Pancreas (tissue), 10 donors: ENCODE measurements at places on chromosomes 13 and 19. TPM values are rescaled to one million over a fixed set of nuclear protein-coding genes. Genes with fewer than 3 reads are reported as not detected.

DNA sequence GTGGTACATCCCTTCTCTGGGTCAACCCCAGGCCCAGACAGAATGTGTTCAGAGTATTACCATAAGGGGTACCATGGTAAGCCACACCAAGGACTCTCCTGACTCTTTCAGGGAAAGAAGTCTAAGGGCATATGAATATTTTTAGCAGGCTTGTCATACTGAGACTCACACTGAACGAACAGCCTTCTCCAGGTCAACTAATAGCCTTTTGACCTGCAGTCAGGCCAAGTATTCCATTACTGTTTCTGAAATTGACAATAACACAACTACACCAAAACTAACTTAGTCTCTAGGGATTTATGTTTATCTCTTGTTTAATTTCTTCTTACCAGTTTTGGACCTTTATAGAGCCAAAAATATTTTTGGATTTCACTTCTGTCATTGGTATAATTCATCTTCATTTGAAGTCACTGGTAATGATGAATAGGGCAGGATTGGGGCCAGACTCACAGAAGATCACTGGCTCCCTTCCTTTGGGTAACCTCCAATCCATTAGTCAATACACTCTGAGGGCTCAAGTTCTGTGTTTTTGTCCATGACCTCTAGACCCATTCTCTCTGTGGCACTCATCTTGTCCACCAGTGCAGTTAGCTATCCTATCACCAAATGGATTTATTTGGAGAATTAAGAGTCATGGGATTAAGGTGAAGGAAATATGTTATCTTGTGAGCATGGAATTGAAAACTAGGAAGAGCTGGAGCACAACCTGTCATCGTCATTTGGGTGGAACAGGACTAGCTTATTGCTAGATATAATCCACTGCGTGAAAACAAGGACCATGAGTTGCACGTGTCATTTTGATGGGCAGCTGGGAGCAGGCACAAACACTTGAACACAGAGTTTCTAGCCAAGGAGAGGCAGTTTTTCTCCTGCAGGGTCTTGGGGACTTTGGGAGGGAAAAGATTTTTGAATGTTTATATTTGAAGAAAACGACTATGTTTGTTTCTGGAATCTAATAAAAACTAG lies 313.3 kb downstream of the DCLK1 start:
- no peak for DNase-seq

GRCh38 chr19:49875857-49876421 lies 1.2 kb downstream of the AKT1S1 start:
- DNase-seq, result peak; percentile 84

DNA sequence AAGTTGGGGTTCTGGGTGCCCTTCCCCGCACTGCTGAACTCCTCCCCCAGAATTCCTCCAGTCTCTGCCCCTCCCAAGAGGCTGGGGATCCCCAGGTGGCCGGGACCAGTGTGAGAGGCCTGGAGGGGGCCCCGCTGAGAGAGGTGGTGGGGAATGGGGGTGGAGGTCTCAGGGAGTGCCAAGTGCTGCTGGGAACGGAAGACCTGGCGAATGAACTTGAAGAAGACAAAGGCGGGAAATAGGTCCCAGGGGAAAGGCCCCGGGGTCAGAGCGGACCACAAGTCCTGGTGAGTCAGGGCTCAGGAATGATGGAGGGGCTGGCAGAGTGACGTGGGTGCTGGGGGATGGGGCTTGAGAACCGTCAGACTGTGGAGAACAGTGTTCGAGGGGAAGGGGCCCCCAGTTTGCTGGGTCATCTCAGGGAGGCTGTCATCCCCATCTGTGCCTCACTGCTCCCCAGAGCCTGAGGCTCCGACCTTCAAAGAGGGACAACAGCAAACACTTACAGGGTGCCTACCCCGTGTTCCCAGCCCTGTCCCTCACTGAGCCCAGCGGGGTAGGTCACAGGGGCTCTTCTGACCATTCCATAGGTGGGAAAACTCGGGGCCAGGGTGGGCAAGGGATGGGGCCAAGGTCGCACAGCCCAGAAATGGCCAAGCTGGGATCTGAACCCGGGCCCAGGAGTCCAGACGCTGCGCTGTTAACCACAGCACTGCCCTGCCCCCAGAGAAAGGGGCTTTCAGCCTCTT lies 16.0 kb upstream of the SEMA6B start:
- DNase-seq, result no peak

GRCh38 chr19:53462861-53463260 lies 4.7 kb upstream of the ZNF813 start:
- DNase-seq, result no peak

GRCh38 chr19:3257071-3257470 lies 32.6 kb downstream of the CELF5 start:
- DNase-seq, result no peak

GRCh38 chr13:24013189-24013588 lies 115.9 kb upstream of the C1QTNF9B start:
- no peak for DNase-seq

- DNase-seq, result no peak
Measured at GRCh38 chr13:112928020-112928971, 40.7 kb upstream of the MCF2L start.

DNA sequence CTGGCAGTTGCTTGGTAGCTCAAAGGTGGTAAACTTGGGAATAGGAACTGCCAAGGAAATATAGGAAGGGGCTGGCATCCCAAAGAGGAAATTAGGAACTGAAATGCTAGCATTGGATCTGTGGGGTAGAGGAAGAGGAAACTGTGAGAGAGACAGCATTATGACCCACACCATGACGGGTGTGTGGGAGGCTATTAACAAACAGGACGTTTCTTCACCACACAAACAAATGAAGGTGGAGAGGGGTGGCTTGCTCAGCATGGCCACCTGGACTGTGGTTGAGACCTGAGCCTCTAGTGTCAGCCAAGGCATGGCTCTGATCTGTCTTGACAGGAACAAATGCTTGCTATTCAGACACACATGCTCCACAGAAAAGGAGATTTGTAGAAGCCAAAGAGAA lies 178.2 kb downstream of the B3GLCT start:
- DNase-seq, result no peak

- no peak for DNase-seq
Measured at GRCh38 chr19:10339380-10339960, at the start of gene ICAM3. ICAM3 (minus strand) TSS chr19:10339624; CDS start chr19:10339614, 10 bp downstream.

GRCh38 chr13:106110241-106110855 lies 425.1 kb downstream of the EFNB2 start:
- DNase-seq, result no peak

DNA sequence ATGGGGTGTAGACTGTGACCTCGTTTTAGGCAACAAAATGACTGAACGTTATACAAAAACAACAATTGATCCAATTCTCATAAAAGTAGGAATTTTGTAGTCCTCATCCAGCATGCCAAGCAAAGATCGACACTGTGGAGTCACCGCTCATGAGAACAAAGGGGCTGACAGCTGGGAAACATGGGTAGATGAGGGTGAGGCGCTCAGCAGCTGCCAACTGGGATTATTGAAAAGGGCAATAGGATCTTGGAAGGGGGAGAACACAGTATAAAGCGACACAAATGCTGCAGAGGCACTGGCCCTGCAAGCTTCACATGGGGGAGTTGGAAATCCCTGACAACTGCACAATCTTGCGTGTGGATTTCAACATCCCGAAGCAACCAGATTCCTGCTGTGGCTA lies 5.4 kb upstream of the ZNF765 start:
- DNase-seq, result no peak

GRCh38 chr19:16714702-16715287 lies 4.9 kb upstream of the NWD1 start:
- DNase-seq, result no peak

DNA sequence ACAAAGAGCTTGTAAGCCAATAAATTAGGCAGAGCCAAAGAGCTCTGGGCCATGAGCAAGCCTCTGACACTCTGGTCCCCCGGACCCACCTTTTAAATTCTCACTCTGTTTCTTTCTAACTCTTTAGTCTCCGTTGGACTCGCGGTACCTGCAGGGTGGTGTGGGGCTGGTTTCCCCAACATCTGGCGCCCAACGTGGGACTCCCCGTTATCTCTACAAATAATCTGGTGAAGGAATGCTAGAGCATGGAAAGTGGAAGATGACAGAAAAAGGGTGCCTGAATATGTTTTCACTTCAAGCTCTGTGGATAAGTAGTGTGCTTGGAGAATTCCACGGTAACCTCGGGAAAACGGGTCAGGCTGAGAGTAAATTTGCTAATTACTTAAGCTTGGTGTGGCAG lies 36.5 kb upstream of the CYP2B6 start:
- no peak for DNase-seq

DNA sequence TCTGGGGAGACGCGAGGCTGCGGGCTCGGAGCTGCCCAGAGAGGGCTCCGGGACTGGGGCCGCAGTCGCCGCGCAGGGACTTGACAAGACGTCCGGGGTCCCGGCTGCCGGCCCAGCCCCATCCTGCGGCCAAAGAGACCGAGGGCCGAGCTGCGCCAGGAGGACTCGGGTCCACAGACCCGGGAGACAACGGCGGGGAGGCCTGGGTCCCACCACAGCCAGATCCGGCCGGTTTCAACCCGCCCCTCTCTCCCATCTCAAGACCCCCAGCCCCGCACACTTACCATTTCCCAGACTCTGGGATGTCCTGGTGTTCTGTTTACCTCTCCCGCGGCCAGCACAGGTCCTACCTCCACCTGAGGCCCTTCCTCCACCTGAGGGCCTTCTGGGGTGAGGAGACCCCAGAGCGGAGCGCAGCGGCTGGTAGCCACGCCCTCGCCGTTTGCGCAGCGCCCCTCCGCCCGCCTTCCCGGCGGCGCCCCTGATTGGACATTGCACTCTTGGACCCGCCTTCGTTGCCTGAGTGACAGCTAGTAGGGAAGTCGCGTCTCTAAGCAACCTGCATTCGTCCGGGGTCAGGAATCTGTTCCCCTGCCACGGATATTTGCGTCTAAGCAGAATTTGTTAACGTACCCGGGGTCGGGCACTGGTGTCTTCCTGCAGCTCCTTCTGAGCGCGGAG lies at the start of gene ZNF709:
ZNF709 (minus strand) TSS at position 446 of the 681 bp plus-strand sequence; CDS start at position 287, 159 bp downstream.
- peak; percentile 87 for DNase-seq

- DNase-seq, result no peak
Measured at GRCh38 chr19:45305007-45305406, 17.7 kb downstream of the CKM start.

DNA sequence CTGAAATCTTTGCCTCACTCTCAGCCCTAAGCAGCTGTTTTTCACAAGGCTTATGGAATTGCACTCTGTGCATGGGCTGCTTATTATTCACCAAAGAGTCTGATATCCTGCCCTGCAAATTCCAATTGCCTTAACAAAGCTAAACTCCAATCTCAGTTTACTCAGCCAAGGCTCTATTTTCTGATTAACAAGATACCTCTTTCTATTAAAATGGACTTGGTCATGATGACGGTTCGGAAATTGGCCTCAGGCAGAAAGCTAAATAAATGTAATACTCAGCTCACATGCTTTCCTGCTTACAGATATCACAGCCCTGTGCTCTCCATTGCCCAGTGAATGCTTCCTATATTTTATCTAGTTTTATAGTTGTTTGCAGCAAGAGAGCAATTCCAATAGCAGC lies 1270.8 kb downstream of the PCDH9 start:
- DNase-seq, result no peak

- DNase-seq, result no peak
Measured at GRCh38 chr13:113930671-113931637, 42.9 kb downstream of the C13orf46 start.

DNA sequence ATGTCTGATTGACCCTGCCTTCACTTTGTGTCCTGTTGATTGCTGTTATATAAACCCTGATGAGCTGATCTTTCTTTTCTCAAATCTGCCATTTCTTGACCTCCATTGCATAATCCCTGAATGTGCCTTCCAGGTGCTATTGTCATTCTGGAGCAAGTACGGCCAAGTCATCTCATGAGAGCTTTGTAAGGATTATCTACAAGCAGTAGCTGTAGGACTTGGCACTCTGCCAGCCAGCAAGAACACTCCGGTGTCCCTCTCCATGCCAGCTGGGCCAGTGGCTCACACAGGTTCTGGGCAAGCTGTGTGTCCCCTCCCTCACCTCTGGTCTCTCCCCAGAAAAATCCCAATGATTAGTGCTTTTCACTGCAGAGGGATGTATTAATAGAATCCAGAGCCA lies 348.1 kb downstream of the FOXO1 start:
- DNase-seq, result peak; percentile 61

GRCh38 chr19:42245231-42245630 lies 2.8 kb upstream of the GSK3A start:
- DNase-seq, result no peak

DNA sequence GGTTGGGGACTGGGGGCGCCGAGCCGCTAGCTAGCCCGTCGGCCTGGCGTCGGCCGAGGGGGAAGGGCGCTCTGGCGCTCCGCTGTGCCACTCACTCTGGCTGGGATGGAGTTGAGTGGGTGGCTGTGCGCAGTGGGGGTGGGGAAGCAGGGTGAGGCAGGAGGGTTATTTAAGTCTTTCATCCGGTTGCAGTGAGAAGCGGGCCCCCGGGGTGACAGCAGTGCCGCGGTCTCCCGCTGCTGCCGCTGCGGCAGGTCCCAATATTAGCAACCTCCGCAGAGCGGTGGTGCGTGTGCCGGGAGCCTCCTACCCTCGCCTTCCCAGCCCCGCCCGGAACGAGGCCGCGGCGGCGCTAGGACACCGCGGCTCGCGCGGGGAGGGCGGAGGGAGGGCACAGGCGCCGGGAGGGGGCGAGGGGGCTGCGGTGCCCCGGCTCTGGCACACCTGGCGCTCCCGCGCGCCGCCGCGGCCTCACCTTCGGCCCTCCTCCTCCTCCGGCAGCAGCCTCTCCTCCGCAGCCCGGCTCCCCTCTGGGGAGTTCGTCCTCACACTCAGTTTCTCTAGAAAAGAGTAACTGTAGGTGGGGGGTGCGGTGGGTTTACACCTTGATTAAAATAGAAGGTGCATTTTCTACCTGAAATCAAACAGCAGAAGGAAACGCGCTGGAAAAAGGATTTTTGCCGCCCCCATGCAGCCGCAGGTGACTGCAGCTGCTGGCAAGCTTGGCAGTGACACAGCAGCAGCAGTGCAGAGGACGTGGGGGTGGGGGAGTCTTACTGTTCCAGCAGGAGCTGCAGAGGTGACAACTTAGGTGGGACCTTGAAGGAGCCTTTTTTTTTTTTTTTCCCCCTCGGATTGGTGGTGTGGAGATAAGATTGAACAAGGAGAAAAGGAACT lies 4.5 kb downstream of the FGF9 start:
- peak; percentile 67 for DNase-seq

GRCh38 chr13:74336546-74336945 lies 202.3 kb upstream of the KLF12 start:
- DNase-seq, result no peak

Gene MYBPC2
- not detected for polyA plus RNA-seq

Gene ANKRD24
- 7.8 TPM for polyA plus RNA-seq

Gene FLT3LG
- polyA plus RNA-seq, result 8.4 TPM

Gene NOTCH3
- 7.3 TPM for polyA plus RNA-seq

Gene OR4F17
- polyA plus RNA-seq, result not detected

Gene ATP4A
- 10.8 TPM for polyA plus RNA-seq

Gene MED16
- 147 TPM for polyA plus RNA-seq

Gene ADAT3
- 5.2 TPM for polyA plus RNA-seq

Gene ZNF530
- polyA plus RNA-seq, result 2.3 TPM

Gene CD79A
- polyA plus RNA-seq, result 0.11 TPM
